Stimulated activated CD8-positive, alpha-beta memory T cell treated with anti-CD3 and anti-CD28 coated beads, Interleukin-12 subunit alpha, Interleukin-12 subunit beta, amount 100 ng/mL, for 1 hour (primary cell): ENCODE measurements at places on chromosomes 3 and 15.

DNA sequence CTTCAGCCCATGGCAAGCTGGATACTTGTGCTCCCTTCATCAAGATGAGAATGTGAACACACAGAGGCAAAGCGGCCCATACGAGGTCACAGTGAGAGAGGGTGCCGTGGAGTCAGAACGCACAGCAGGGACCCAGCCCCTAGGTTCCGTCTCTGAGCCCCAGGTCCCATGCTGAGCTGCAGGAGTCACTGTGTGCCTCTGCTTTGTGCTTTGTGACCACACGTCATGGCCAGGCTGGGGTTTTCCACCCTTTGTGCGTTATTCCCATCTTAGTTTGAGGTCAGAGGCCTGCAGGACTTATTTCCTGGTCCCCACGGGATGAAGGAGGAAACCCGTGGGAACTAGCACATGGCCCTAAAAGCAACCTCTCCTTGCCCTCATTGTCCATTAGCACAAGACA, 140.3 kb downstream of the TJP1 start:
- no peak for DNase-seq

GRCh38 chr3:126389794-126390146, 4.9 kb upstream of the CFAP100 start:
- DNase-seq, result no peak

DNA sequence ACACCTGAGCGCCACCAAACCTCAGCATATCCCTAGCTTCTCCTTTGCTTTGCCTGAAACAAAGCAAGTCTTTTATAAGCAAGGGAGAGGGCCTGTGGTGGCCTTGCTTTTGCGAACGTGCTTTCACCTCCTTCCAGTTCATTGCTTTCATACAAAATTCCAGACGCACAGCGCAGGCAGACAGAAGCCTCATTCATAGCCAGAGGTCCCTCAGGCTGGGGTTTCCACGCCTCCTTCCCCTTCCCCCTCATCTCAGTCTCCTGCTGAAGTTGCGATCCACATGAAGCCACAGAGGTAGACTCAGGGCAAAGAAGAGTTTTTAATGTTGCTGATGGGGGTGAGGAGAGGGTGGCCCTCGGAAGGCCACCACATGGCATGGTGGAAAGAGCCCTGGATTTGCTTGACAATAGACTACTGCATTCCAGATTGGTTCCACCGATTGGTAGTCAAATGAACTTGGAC, 59.4 kb upstream of the FLNB start:
- no peak for DNase-seq

DNA sequence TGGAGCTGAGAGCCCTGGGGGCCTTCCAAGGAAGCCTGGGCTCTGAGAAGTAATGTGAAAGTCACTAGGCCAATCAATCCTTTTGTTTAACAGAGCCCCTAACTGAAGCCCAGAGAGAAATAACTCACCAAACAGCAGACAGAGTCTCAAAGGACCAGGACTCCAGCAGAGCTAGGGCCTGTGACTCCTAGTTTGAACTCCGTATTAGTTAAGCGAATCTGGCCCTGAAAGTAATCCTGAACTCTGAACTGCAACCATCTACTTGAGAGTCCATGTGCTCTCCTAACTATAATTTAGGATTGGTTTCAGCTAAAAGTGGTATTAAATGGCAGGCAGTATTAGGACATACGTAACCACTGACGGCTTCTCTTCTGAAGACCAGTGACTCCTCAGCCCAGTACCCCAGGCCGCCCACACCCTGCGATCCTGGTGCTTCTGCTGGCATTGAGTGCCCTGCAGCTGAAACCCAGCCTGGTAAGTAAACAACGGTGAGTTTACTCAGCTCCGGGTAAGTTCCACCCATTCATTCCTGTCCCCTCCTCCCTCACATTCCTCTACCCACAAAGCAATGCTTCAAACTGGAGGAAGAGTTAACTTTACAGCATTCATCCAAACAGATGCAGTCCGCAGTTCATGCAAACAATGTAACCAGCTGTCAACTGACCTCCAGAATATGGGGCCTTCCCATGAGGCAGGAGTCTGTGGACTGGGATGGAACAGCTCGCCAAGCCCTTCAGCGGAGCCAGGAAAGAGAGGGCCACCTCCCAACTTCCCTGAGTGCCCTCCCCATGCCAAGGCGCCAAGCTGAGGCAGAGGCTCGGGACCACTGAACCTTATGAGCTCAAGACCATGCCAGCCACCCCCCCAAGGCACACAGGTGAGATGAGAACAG, 7.3 kb downstream of the MYO5C start:
- no peak for DNase-seq

- DNase-seq, result no peak
Observed at GRCh38 chr3:61627768-61628185, 66.4 kb downstream of the PTPRG start.

DNA sequence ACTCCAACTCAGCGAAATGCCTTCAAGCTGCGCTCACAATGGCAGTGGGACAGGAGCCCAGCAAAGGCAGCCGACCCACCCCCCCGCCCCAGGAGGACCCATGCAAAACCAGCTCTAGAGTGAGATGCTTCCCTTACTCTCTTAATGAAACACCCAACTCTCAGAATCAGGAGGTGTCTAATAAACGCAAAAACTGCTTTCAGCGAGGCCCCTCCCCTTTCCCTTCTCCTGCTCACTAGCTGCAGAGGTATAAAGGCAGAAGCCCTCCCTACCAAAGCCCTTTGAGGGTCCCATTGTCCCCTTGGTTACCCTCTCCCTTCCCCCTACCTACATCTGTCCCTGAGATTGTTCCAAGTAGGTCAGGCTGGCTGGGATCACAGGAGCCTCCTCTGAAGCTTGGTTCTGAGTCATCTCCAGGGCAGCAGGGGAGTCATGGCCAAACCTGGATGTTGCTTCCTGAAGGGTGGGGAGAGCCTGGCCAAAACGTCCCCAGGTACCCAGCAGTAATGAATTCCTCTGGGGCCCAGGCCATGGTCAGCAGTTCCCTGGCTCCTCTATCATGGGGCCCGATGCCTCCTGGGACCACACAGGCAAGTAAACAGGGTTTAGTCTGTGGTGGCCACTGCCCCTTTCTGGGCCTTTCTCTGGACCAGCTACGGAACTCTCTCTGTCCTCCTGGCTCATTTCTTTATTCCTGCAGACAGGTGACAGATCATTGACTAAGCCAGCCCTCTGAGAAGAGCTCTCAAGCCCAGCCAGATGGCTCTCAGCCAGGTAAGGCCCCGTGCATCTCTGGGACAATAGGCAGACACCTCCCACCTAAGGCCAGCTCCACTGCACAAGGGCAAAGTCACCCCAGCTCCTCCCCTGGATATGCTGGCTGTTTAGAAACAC, 8.6 kb downstream of the KLHL25 start:
- DNase-seq, result no peak

- no peak for DNase-seq
Observed at GRCh38 chr15:101198800-101199199, 53.0 kb downstream of the CHSY1 start.

DNA sequence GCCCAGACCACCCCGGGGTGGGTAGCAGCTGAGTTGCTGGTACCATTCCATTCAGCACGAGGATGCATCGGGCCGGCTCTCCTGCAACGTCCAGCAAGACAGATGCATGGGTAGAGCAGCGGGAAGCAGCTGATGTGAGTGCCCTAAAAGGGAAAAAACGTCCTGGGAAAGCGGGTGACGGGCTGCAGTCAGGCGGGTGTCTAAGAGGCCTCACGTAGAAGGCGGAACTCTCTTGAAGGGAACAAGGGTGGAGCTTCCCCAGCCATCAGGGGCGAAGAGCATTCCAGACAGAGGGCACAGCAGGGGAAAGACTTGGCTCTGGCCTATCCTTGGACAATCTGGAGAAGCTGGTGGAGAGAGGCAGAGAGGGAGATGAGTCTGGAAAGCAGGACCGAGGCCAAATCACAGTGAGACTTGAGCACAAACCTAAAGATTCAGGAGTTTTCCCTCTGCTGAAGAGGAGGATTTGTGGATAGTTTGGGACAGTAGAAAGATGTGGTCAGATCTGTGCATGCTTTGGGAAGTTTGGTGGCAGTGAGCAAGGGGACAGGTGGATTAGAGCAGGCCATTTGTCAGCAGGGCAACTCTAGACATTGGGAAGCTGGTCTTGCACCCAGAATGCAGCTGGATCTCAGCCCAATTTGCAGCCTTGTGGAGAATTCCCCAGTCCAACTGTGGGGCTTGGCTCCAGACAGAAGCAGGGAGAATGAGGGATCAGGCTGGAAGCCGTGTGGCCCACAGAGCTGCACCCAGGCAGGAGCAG, 70.7 kb downstream of the SEMA5B start:
- DNase-seq, result no peak

DNA sequence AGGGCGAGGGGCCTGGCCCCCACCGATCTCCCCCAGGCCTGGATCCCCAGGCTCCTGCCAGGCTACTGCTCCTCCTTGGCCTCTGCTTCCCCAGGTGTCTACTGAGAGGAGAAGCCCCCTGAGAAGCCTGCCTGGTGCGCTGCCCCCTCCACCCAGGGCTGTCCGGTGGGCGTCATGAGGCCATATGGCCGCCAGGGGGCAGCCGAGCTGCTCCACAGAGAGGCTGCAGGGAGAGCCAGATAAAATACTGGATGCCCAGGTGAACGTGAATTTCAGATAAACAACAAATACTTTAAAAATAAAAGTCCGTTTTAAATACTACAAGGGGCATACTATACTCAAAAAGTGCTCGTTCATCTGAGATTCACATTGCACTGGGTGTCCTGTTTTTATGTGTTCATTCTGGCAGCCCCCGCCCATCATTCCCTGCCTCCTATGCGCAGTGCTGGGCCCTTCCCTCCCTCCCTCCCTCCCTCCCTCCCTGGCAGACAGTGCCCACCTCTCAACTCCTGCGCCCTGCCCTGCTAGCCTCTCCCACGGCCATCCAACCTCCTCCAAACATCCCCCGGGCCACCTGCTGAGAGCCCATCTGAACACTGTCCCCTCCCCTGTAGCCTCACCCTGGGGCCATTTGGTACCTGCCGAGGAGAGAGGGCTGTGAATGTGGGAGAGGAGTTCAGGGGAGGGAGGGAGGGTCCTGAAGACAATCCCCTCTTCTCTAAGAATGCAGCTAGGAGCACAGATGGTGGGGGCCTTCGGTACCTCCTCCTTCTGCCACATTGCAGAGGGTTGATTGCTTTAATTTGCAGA, 29.6 kb downstream of the PSTPIP1 start:
- peak; percentile 43 for DNase-seq

- no peak for DNase-seq
Observed at GRCh38 chr3:5456199-5456598, 268.7 kb downstream of the EDEM1 start.

DNA sequence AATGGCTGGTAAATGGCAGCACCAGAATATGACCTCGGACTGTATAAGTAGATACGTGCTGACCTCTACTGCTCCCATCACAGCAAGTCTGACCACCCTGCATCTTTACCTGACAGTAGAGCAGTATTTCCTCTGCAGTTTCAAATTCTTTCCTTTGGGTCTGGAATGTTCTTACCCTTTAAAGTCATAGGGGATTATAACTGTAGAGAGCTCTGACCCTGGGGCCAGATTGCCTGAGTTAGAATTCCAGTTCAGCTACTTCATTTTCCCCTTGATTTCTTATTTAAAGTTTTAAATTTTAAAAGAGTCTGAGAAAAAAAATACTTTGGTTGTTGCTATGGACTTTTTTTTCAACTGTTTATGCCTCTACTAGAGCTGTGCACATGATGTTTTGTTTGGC, 237.7 kb downstream of the NR1D2 start:
- DNase-seq, result no peak

DNA sequence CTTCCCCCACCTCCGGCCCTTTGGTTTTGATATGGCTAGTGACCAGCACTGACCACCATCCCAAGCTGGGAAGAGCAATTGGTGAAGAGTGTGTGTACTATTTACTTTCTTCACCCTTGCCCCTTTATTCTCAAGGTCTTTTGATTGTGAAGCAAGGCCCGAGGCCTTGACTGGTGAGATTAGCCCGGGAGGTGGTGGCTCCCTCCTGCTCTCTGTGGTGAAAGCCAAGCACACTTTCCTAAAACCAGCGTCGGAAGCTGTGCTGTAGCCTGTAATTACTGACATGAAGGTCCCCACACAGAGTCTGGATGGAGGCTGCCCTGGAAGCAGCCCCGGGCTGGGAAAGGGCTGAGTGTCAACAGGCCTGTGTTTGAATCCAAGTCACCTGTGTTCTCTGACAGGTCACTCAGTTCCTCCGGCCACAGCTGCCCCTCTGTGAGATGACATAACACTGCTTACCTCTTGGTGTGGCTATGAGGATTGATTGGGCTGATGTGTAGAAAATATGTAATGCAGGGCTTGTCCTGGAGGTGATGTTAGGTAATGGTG, 60.5 kb upstream of the PRR23C start:
- no peak for DNase-seq
